ENCODE measurements at places on chromosomes 16 and 17.
A peak's percentile ranks its signal among the peaks of the same experiment; 100 is the strongest.

DNA sequence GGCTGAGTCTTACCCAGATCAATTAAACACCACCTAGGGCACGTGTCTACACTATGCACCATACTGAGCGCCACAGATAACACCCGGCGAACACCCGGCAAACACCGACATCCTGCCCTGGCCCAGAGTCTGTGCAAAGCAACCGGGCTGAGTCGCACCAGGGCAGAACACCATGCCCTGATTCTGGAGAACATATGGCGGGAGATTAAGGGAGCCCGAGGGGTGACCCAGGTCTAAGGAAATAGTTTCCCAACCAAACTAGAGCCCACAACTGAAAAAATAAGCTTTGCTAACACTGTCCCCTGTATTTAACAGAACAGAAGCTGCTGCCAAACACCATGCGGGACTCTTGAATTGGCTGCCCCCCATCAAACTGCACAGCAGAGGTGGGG lies 22.1 kb downstream of the MYO18A start:
- no peak for DNase-seq

- no peak for DNase-seq
Observed at GRCh38 chr17:76432712-76433336, 20.1 kb downstream of the UBE2O start.

- no peak for DNase-seq
Observed at GRCh38 chr16:50121278-50121677, 31.8 kb upstream of the TENT4B start.

DNA sequence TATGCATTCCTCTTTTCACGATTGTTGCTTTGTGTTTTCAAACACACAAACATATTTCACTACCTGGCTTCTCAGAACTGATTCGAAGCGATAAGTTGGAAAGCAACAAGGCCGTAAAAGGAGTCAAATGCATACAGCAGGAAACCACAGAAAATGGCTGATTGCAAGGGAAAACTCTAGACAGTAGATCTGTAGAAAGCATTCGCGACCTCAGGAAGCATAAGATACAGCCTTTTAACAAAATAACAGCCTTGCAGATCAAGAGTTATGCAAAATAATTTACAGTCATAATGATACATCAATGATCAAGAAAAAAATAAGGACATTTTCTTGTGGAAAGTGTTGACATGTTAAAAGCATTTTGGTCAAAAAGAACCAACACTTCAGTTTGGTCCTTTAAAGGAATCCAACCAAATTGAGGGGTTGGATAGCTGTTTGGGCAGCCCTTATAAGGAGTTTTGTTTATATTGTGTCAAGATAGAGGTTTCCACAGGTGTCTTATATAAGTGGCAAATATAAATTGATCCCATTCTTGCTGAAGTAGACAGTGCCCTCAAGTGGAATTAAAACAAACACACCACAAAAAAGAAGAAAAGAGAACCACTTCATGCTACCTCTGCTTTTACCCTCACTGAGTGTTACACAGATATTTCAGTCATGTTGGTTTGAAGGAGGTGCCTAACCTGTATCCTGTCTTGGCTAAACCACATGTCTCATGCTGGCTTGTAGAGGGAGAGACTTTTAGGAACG lies 5.5 kb downstream of the CYLD start:
- DNase-seq = no peak

GRCh38 chr16:77308163-77308561 lies 109.0 kb downstream of the SYCE1L start:
- DNase-seq = no peak

DNA sequence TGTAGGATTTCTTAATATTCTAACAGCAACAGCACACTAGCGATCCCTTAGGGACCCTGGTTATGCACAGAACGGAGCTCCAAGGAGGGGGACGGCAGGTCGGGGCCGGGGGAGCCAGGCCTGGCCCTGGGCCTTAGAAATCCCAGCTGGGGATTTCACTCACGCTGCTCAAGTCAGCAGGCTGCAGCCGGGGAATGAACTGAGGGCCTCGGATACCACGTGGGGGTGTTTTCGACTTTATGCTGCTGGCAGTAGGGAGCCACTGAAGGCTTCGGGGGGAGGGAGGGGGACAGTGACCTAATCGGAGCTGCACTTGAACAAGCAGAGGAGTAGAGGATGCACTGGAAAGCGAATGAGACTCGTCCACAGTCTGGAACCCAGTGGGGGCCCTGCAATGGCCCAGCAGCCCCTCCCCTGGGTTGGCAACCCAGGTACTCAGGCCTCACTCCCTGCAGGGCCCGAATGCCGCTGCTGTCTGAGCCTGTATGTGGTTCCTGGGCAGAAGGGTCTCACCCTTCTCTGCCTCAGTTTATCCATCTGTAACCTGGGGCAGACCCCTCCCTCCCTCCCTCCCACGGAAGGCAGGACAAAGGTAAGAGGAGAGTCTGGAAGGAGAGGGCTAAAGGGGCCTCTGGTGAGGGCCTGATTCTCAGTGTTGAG lies 53.7 kb downstream of the RPH3AL start:
- no peak for DNase-seq

GRCh38 chr17:42112552-42113176 lies at the start of gene DHX58:
DHX58 (minus strand) TSS chr17:42112714; CDS start chr17:42111892, 822 bp downstream.
- peak; percentile 83 for DNase-seq

GRCh38 chr16:77223184-77223583 lies 24.0 kb downstream of the SYCE1L start:
- DNase-seq = no peak

GRCh38 chr16:66169817-66170216 lies 196.7 kb upstream of the CDH5 start:
- no peak for DNase-seq

- peak; percentile 90 for DNase-seq
Observed at GRCh38 chr17:44219108-44219615, 313 bp downstream of the UBTF start.

DNA sequence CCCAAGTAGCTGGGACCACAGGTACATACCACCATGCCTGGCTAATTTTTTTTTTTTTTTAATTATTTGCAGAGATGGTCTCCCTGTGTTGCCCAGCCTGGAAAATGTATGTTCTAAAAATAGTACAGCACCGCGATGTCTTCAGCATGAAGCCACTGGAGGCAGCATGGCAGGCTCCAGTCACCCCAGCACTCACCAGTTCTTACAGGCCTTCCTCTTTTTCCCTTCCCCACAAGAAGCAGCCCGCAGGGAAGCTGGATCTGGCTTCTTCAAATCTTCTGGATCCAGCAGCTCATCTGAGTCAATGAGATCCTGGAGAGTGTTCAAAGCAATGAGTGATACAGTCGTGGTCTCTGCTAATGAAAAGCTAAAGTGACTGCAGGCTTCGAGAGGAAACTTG lies 16.2 kb downstream of the CIAPIN1 start:
- DNase-seq = no peak

DNA sequence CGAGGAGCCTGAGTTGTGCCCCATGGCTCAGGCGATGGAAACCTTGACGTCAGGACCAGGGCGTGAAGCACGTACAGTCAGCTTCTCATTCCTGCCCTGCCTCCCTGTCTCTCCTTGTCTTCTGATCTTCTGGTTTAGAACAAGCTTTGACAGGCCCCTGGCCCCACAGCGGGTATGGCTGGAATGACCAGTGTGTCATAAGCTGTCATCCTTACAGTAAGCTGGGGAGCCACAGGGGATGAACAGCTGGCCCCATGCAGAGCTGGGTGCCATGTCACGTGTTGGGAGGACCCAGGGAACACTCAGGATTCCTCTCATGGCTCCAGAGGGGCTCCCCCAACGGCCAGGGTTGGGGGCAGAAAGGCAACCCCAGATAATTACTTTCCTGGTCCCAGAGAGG lies 157.6 kb upstream of the PLCG2 start:
- no peak for DNase-seq

DNA sequence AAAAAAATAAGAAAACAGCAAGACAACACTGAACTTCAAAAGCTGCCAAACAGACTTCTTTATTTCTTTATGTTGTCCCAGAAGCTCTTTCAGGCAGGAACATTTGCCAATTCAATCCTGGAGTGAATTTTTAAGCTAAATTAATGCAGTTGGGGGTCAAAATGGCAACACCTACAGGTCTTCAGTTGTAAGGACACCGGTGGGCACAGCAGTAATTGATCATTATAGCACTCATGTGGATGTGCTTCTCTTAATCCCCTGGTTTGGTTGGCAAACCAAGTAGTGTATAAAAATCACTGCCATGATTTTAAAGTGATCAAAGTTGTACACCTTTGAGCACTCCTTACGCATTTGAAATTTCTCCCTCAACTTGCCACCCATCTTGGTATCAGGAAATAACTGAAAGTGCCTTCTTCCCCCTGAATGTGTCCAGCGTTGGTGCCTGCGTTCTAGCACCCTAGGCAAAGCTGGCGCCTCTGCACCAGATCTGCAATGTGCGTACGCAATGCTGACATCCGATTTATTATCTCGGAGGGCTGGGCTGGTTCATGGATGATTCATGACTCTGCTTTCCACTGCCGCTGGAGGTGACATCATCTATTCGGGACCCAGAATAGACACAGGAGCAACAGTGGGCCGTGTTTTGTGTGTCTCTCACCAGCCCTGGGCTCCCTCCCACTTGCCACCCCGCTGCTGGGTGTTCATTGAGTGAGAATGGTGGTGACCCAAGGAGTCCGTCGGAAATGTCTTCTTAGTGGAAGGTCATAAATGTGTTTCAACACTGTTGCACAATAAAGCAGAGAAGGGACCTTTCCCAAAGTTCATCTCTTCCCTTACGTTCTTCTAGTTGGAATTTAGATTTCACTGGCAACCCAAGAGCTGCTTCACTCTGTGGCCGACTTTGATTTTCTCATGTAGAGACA lies 203.4 kb downstream of the CCDC182 start:
- no peak for DNase-seq

DNA sequence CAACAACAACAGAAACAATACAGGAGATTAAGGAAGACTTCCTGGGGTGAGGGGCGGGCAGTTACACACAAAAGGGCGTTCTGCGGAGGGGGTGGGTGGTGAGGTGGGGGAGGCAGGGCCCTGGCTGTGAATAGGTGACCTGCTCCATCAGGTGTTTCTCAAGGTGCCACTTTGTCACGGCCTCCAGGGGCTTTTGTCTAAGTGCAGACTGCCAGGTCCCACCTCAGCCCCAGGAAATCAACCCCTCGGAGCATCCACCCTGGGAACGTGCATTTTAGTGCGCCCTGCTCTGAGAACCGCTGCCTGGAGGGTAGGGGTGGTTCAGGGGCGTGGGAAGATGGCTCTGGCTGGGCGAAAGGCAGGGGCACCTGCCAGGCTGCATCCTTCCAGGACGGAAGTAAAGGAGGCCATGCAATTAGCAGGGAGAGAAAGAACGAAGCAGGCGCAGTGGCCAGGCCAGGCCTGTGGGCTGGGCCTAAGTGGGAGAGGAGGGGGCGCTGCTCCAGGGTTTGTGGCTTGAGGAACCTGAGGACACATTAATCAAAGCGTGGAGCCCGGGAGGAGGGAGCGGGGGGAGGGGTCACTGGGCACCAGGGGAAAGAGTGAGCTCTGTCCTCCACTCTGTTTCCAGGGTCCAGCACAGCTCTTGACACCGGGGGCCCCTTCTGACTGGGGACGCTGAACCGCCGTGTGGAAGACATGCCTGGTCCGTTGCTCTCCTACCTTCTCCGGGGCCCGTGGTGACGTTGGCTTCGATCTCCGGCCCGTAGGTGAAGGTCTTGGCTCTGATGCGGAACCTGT lies 49.4 kb upstream of the CDC42EP4 start:
- DNase-seq = no peak

GRCh38 chr17:71845337-71845736 lies 275.5 kb upstream of the SOX9 start:
- DNase-seq = no peak

- no peak for DNase-seq
Observed at GRCh38 chr17:34201767-34202166, 53.3 kb upstream of the CCL2 start.

GRCh38 chr17:58313815-58314705 lies 14.5 kb downstream of the TSPOAP1 start:
- no peak for DNase-seq

- no peak for DNase-seq
Observed at GRCh38 chr16:11896486-11897176, 19.1 kb downstream of the GSPT1 start.

Measured in Calu3 (cell line).